ENCODE measurements at places on chromosomes 16 and 17. TPM values are rescaled to one million over a fixed set of nuclear protein-coding genes. Genes with fewer than 3 reads are reported as not detected.

Gene TBC1D3E
- total RNA-seq: not detected

Gene PRSS36
- total RNA-seq: 0.51 TPM

Gene CORO6
- 6.8 TPM for total RNA-seq

Gene HBZ
- total RNA-seq: not detected

Gene EPN3
- total RNA-seq: 0.16 TPM

Gene KCNAB3
- 3.0 TPM for total RNA-seq

Gene ARHGAP23
- total RNA-seq: 48.7 TPM

Gene ITGAL
- total RNA-seq: 0.08 TPM

Gene HOXB1
- total RNA-seq: not detected

Gene AP2B1
- 127 TPM for total RNA-seq

Gene NKD1
- 0.12 TPM for total RNA-seq

Gene CCL16
- not detected for total RNA-seq

Gene CEMP1
- total RNA-seq: not detected

Gene TLCD2
- total RNA-seq: 1.0 TPM

Gene CTRL
- 1.8 TPM for total RNA-seq

Gene SYNRG
- 11.8 TPM for total RNA-seq

Gene TMEM132E
- not detected for total RNA-seq

Gene TMEM106A
- 1.1 TPM for total RNA-seq

Gene CRISPLD2
- total RNA-seq: 2.6 TPM
